ENCODE measurements at places on chromosomes 1 and 21. TPM values are rescaled to one million over a fixed set of nuclear protein-coding genes. Genes with fewer than 3 reads are reported as not detected.

PBX1 gene
- total RNA-seq = 38.0 TPM

NCAM2 gene
- 17.0 TPM for total RNA-seq

KIF26B gene
- total RNA-seq = 47.0 TPM

GBP6 gene
- not detected for total RNA-seq

LCE1E gene
- total RNA-seq = not detected

CTBS gene
- total RNA-seq = 20.9 TPM

CAMK1G gene
- not detected for total RNA-seq

SAMD13 gene
- total RNA-seq = 0.65 TPM

DNAJC6 gene
- total RNA-seq = 24.7 TPM

SPRR5 gene
- total RNA-seq = not detected

ITSN1 gene
- 31.3 TPM for total RNA-seq

MTARC2 gene
- total RNA-seq = 21.3 TPM

ARHGAP30 gene
- total RNA-seq = not detected

PLEKHA6 gene
- 1.4 TPM for total RNA-seq

LCE7A gene
- not detected for total RNA-seq

NOC2L gene
- 63.8 TPM for total RNA-seq

VAV3 gene
- not detected for total RNA-seq

Measured in chondrocyte (in vitro differentiated cells).